ENCODE measurements at places on chromosomes 5 and 9.

GRCh38 chr5:144134194-144134826, 36.1 kb downstream of the YIPF5 start:
- no peak for DNase-seq

GRCh38 chr9:638152-638551, 203.3 kb upstream of the DMRT1 start:
- no peak for DNase-seq

DNA sequence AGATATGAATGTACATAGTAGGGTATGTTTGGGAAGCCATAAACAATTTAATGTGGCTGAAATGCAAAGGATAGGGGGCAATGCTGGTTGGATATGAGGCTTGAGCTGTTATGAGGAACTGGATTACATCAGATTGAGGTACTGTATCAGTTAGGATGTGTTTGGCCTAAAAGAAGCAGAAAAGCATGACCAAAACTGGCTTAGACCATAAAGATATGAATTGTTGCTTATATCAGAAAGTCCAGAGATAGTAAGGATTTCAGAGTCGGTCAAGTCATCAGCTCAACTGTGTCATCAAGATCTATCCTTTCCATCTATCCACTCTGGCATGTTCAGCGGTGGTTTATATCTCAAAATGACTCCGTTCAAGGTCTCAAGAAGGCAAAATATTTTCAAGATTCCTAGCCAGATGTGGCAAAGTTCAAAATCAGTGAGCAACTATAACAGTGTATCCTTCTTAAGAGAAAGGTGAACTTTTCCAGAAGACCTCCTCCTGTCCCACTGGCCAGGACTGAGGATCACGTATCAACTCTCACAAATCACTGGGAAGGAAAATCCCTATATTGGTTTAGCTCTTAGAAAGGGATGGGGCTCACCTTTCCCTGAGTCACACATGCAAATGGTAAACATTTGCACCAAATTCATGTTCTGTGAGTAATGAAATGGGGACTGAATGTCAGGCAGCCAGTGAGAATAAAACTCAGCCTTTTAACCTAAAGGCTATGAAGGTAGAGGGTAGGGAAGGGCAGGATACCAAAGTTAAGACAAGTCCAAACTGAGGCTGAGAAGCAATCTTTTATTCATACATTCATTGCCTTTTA, 257.8 kb downstream of the TRIM32 start:
- DNase-seq = no peak

DNA sequence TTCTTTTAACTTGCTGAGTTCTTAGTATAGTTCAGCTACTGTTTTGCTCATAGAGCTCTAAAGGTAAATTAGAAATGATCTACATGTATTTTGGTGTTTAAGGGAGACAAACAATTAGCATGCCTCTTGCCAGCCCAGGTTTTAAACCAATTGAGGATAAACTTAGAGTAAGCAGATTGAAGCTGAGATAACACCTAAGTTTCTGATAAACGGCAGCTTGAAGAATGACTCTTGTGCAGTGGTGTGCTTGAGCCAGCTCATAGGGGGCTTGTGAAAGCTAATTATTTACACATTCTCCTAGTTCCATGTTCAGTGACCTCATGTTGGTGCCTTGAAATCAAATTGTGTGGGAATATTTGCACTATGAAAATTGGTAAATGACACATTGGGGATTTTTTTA, 193.0 kb downstream of the PRR16 start:
- DNase-seq = no peak

- no peak for DNase-seq
Measured at GRCh38 chr5:139926797-139927503, 116.1 kb downstream of the NRG2 start.

GRCh38 chr9:77751341-77752091, 103.4 kb upstream of the GNA14 start:
- no peak for DNase-seq

DNA sequence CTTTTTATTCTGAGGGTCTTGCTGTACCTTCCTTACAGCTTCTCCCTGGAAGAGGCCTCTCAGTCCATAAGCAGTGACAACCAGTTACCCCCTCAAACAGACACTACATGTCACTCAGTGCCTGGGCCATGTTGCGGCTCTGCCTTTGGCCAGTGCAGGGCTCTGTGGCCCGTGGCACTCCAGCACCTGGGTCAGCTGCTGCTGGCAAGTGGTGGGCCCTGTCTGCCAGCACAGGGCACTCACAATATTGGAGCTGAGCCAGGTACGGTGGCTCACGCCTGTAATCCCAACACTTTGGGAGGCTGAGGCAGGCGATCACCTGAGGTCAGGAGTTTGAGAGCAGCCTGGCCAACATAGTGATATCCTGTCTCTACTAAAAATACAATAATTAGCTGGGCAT, 24.2 kb downstream of the DAP start:
- DNase-seq = no peak

- DNase-seq = no peak
Measured at GRCh38 chr5:141940695-141941271, 17.1 kb downstream of the DELE1 start.

DNA sequence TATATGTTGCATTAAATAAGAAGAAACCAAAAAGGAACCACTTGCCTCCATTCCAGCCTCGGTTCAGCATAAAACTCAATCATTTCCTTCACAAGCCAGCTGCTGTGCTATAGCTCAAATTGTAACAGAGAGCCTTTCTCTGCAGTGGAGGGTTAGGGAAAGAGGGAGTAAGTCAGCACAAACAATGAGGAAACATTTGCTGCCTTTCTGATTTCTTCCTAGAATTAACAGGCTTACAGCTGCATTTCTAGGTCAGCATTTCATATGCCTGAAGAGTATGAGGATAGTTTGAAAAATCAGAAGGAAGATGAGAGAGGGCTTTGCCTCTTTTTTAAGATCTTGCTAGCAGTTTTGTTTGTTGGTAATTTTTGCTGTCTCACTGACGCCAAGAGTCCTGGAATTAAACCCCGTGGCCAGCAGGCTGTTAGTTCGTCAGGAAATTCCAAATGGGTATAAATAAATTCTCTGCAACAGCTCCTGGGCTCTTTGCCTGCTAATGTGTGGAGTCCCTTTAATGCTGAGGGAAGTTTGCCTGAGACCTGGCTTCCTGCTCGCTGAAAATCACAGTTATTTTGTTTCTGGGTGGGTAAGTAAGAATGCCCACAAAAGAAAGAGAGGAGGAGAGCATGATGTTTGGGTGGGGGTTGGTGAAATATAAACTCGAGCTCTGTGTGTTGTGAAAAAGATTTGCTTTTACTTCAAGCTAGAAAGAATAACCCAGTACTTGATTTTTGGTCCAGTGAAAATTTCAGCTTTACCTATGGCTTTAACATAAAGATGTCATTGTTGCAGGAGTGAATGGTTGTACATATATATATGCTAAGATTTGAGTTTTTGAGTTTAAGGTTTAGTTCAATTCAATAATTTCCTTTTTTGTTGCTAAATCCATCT, 148.1 kb upstream of the DMRT1 start:
- no peak for DNase-seq

DNA sequence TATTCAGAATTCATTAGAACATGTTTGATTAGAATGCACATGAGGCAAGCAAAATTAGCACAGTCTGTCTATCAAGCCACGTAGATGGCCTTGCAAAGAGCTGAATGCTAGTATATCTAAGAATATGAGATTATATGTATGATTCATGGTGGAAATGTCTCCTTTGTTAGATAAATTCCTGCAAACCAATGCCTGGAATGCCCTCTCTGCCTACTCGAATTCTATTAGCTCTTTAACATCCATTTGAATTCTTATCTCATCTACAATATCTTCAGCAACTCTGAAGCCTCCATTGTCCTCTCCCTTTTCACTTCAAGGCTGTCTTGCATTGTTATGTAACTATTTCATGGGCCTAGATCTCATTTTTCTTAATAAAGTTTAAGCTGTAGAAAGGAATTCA, 205.5 kb downstream of the TMC1 start:
- no peak for DNase-seq
